ENCODE measurements at places on chromosomes 6 and 20.

- no peak for DNase-seq
Observed at GRCh38 chr20:5865604-5866003, 84.7 kb downstream of the TRMT6 start.

GRCh38 chr20:62019144-62019805 is 46.4 kb downstream of the TAF4 start:
- DNase-seq = no peak

DNA sequence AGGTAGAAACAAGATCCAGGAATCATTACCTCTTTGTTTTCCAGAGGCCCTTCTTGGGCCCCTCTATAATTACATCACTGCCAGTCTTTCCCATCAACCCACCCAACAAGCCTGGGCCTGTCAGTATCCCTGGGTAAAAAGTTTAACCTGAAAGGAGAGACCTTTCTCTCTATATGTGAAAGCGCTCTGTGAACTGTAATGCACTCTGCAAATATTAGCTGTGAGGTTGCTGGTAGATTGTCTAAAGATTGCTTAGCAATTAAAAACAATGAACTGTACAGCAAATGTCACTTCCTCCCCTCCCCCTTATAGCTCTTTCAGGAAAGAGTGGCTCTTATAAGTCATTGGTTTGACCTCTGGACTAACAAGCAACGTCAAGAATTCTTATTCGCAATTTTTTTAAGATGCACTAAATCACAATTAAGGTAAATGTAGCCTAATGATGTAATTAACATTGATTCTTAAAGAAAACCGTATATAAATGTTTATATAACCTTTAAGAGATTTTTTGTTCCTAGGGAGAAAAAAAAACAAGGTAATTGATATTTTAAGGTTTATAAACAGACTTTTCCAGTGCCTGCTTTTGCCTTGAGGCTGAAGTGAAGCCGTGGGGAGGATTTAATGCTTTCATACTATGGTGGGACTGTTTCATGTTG is 18.4 kb downstream of the ECT2L start:
- peak; percentile 53 for DNase-seq

- peak; percentile 22 for DNase-seq
Observed at GRCh38 chr6:30071081-30071818, 4.3 kb downstream of the PPP1R11 start.

DNA sequence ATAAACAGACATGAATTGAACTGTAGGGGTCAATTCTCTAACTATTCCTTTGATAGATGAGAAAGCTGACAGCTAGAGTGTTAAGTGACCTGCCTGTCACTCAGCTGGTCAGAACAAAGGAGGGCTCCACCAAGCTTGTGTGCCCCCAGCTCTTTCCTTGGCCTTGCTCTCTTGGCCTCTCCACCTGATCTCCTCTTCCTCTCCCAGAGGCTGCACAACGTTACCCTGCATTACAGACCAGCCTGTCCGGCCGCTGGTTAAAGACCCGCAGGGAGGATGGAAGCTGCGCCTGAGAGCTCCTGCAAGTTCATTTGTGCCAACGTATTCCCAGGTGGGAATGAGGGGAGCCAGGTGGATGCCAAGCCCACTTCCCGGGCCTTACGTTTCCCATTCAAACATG is 22.5 kb downstream of the AGPAT4 start:
- no peak for DNase-seq

GRCh38 chr6:163648868-163649267 is 234.3 kb downstream of the QKI start:
- no peak for DNase-seq

- peak; percentile 30 for DNase-seq
Observed at GRCh38 chr6:1624058-1624850, 14.5 kb downstream of the FOXC1 start.

GRCh38 chr20:47931002-47931401 is 145.7 kb upstream of the SULF2 start:
- no peak for DNase-seq
